Activated CD8-positive, alpha-beta memory T cell treated with anti-CD3 and anti-CD28 coated beads for 1 hour (primary cell): ENCODE measurements at places on chromosomes 5 and 9.

DNA sequence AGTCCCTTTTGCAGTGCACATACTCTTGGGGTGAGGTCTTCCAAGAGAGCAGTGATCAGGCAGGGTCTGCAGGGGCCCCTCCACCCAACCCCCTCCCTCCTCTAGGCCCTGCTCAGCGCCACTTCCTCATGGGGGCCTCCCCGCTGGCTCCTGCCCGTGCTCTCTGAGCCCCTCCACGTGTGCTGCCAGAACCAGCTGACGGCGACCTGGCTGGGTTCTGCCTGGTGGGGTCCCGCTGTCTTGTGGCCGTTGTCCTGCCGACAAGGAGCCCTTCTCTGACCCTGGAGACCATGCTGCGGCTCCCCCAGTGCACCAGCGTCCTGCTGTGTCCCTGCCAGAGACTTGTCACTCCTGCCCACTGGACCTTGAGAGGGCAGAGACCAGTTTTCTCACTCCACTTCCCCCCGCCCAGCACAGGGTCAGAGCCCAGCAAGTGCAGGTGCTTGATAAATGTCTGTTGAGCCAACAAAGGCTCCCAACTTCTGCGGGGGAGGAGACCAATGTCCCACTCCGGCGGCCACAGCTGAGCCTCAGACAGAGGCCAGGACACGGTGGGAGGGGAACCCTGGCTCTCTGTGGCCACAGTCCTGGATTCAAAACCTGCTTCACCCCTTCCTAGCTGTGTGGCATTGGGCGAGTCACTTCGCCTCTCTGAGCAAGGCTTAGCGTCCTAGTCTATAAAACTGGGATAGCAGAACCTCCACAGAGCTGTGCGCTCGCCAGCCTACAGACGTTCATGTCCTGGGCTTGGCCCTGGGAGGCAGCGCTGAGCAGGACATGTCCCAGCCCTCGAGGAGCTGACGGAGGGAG, 24.8 kb downstream of the SARDH start:
- no peak for DNase-seq

DNA sequence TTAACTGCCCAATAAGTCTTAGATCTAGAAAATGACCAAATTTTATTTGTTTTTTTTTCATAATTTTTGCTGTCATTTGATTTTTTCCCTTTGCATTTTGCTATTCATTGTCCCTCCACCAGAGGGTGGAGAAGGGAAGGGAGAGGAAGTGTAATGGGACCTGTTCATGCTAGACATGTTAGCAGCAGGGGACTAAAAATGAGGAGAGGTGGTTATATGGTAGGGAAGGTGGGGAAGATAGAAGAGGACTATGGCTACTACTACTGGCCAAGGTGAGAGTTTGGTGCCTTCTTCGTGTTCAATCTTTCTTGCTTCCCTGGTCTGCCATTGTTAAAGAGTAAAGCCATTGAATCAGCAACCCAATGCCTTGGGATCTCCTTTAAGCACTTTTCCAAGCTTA, 6.4 kb downstream of the GRIA1 start:
- no peak for DNase-seq

DNA sequence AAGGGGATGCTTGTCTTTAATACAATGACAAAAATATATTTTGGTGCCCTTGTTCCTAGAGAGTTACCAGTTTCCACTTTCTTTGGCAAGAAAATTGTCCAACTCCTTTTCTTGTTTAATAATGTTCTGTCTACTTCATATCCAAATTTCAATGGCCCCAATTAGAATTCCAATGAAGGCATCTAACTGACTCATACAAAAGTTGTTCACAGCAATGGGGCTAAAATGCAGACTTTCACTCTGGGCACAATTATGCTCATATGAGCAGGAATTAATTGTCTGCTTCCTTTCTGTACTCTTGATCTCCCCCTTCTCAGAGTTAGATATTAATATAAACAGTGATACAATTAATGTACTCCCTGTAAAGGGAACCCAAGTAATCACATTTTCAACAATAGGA, 42.1 kb upstream of the ZNF622 start:
- DNase-seq, result no peak

DNA sequence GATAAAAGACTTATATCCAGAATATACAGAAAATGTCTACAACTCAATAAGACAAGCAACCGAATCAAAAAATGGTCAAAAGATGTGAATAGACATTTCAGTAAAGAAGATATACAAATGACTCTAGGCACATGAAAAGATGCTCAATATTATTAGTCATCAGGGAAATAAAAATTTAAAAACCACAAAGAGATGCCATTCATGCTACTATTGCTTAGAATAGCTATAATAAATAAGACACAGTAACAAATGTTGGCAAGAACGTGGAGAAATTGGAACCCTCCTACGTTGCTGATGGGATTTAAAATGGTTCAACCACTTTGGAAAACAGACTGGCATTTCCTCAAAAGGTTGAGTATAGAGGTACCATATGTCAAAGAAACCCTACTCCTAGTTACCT, 39.8 kb downstream of the POLK start:
- DNase-seq, result no peak

GRCh38 chr5:172436078-172436878, 18.0 kb downstream of the SH3PXD2B start:
- DNase-seq, result no peak

GRCh38 chr5:77781076-77781475, 4.9 kb upstream of the TBCA start:
- DNase-seq, result no peak

DNA sequence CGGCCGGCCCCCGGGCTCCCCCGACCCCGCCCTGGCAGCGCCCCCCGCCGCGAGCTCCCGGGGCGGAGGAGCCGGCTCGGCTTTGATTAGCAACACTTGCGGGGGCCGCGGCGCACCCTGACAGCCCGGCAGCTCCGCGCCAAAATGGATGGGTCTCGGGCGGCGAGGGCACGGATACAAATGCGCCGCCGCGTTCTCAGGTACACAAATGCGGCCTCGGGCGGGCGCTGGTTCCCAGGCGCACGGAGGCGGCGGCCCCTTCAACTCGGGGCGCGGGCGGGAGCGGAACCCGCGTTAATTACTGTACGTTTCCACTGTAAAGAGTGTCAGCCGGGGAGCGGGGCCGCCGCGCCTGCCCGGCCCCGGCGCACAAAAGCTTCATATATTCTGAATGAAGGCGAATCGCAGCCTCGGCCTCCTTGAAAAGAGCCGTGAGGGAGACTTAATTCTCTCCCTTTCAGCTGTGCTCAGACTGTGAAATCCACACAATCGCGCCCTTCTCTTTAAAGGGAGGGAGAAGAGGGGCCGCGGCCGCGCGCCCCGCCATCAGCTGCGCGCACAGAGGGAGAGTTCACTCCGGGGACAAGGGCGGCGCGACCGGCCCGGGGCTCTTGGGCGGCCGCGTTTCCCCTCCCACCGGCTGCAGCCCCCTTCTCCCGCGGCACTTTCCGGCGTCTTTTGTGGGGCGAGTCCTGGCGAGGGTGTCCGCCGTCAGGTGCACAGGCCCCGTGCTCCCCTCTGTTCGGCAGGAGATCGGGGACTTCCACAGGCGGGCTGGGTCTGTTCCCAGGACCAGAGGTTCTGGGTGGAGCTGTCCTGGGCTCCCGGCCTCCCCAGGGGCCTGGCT, 27.0 kb downstream of the MSX2 start:
- DNase-seq, result no peak

DNA sequence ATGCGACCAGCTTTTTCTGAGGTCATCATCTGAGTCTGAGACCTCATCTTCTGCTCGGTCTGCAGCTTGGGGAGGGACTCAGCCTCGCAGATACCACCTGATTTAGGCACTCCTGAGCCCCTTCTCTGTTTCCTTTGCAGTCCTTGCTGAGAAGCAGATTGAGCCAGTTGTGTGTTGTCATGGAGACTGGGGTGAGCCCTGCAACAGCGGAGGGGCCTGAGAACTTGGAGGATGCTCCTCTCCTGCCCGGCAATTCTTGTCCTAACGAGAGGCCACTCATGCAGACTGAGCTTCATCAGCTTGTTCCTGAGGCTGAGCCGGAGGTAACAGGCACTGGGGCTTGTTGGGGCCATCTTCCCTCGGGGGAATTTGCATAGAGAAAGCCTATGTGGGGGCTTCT, 19.2 kb downstream of the TEX53 start:
- no peak for DNase-seq

DNA sequence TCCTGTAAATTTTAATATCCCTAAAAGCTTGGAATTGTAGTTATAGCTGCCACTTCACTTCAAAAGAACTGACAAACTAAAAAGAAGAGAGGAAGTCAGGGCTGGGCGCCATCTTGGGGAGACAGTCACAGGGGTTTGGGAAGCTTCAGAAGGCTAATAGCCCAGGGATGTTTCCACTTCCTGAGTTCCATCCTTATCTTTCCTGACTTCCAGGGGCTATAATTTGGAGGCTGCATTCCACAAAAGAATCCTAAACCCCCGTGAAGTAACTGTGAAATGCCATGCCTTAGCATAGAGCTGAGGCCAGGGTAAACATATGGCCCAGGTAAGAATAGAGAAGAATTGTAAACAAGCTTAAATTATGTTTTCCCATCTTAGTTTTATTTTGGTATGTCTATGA, 75.4 kb upstream of the LPAR1 start:
- DNase-seq, result no peak
